ENCODE measurements at places on chromosomes 3 and 15.
A peak's percentile ranks its signal among the peaks of the same experiment; 100 is the strongest.

DNA sequence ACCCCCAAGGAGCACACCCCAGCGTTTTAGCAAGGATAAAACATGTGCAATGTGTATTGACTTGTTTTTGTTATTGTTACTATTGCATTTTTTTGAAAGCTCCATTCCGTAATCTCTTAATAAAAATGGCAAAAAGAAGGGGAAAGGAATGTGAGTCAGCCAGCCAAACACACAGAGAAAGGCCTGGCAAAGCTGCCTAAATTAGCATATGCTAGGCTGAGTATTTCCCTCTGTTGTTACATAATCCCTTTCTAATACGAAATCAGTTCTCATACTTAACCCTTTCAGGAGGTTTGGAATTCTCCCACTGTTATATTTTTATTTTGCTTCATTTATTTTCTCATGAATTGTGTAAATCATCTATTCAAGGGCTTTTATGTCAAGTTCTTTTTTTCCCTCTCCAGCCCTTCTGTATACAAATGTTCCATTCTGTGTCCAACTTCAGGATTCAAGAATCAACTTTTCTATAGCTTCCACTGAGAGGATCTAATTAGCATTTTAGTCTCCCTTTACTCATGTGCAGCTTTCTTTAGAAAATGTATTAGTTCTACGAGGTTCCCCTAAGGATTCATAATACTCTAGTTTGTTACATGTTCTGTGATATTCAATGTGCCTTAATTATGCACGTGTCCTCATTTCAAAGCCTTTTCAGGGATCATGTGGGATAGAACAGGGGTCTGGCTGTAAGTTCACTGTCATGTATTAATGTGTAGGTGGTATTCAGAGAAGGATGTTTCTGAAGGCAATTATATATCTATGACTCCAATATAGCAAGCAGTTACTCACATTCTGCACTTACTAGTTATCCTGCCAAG lies 9.2 kb downstream of the CADM2 start:
- no peak for DNase-seq

GRCh38 chr3:100401674-100402041 lies 319 bp downstream of the LNP1 start:
- DNase-seq, result peak; percentile 38

GRCh38 chr3:55244247-55244646 lies 242.9 kb downstream of the WNT5A start:
- DNase-seq, result no peak

DNA sequence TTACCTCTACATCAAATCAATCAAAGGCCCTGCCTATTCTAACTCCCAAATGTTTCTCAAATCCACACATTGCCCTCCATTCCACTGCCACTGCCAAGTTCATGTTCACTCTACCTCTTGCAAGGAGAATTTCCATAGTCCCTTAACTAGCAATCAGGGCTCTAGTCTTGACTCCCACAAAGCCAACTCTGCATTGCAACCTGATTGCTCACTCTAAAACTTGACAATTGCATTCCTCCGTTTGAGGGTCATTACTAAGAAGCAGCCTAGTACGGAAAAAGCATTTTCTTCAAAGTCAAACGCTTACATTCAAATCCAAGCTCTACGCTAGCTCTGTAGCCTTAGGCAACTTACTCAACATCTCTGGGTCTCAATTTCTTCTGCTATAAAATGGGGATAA lies 1.2 kb downstream of the CPA3 start:
- DNase-seq, result no peak

DNA sequence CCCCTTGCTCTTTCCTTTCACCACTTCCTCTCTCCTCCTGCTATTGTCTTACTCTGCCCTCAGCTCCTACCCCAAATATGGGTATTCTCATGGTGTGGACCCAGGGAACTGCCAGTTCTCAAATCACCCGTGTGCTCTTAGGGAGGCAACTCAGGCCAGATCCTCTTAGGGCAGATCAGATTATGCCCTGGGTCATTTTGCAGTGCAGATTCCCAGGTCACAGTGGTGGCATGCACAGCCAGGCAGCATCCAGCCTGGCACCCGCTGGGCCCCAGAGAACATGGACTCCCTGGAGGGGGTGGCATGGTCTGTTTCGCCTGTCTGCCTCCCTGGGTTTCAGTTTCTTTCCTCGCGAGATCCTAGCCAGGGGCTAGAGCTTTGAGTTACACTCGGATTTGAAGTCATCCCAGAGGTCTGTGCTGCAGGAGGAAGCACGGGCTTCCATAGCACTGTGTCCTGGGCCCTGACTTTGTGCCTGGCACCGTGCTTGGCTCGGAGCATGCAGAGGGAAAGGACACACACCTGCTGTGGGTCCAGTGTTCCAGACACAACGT lies 96.1 kb downstream of the TOP2B start:
- DNase-seq, result no peak

DNA sequence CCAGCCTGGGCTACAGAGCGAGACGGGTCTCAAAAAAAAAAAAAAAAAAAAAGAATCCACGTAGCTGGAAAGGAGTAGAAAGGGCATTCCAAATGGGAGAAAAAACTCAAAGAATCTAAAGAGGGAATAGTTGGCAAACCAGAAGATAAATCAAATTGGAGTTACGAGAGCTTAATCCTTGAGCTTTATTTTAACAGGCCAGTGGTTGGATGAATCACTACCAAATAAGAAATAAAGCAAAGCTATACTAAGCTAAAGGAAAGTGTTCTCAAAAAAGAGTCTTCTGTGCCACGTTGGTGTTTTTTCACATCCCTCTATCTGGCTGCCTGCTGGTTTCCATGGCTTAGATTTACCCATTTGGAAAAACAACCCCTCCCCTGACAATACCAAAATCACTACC lies 14.0 kb downstream of the VGLL4 start:
- no peak for DNase-seq

GRCh38 chr3:22292681-22293080 lies 541.7 kb upstream of the ZNF385D start:
- no peak for DNase-seq

- DNase-seq, result no peak
Observed at GRCh38 chr15:39657181-39657580, 76.3 kb downstream of the THBS1 start.

DNA sequence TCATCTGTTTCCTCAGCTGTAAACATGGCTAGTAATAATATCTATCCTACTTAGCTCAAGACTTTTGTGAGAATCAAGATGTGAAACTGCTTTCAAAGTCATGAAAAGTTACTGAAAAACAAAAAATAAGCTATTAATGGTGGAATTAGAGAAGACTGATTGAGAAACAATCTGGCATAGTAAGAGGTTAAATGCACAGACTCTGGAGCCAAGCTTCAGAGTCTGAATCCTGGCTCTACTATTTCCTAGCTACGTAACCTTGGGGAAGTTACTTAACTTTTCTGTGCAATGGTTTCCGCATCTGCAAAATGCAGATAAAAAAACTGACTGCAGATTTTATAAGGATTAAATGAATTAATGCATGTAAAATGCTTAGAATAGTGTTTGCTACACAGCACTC lies 28.8 kb downstream of the LRRFIP2 start:
- no peak for DNase-seq

DNA sequence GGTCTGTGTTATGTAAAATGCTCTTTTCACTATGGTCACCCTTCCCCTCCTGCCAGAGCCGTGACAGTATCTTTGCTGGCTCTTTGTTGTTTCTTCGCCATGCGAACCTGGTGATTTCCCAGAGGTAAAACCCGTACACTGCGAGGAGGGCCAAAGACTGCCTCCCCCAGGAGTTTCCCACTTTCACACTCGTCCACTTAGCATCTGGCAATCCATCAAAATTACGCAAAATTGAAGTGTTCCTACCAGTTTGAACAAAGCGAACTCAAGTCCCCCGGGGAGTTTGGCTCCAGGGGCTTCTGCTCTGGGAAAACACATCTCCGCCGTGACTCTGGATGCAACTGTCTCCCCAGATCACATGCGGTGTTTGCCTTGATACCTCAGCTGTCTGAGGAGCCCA lies 239.9 kb downstream of the FAM43A start:
- DNase-seq, result no peak

- peak; percentile 29 for DNase-seq
Observed at GRCh38 chr15:45157974-45158373, 28.2 kb downstream of the DUOX1 start.

DNA sequence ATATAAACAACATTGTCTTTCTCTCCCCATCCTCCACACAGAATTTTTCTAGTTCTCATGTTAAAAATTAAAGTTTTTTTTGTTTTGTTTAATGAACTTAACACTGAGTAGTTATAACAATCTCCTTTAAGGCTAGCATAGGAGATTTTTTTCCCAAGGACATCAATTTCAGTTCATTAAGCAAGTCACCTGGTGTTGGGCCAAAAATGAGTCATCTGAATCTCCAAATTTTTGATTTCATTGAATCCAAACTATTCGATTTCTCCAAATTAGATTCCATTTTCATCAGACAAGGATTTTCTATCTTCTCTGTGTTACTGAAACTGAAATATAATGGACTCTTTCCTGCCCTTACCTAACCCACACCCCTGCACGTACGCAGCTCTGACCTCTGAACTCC lies 631.4 kb upstream of the MDFIC2 start:
- DNase-seq, result no peak

- DNase-seq, result no peak
Observed at GRCh38 chr3:101043687-101044078, 50.5 kb upstream of the ABI3BP start.

- peak; percentile 37 for DNase-seq
Observed at GRCh38 chr3:157128771-157129681, 30.9 kb downstream of the CCNL1 start.

- no peak for DNase-seq
Observed at GRCh38 chr3:183074261-183074660, 25.0 kb downstream of the MCCC1 start.

DNA sequence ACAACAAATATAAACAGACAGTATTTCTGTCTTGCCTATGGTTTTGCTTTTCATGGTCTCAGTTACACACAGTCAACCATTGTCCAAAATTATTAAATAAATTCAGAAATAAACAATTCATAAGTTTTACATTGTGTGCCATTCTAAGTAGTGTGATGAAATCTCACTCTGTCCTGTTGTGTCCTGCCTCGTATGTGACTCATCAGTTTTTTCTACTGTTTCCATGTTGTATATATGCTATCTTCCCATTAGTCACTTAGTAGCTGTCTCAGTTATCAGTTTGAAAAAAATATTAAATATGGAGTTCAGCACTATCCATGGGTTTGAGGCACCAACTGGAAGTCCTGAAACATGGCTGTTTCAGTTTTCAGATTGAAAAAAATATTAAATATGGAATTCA lies 282.4 kb upstream of the GRM7 start:
- no peak for DNase-seq

- DNase-seq, result no peak
Observed at GRCh38 chr3:8869613-8870012, 93.7 kb downstream of the RAD18 start.

- no peak for DNase-seq
Observed at GRCh38 chr3:186759231-186759930, 24.0 kb upstream of the EIF4A2 start.

DNA sequence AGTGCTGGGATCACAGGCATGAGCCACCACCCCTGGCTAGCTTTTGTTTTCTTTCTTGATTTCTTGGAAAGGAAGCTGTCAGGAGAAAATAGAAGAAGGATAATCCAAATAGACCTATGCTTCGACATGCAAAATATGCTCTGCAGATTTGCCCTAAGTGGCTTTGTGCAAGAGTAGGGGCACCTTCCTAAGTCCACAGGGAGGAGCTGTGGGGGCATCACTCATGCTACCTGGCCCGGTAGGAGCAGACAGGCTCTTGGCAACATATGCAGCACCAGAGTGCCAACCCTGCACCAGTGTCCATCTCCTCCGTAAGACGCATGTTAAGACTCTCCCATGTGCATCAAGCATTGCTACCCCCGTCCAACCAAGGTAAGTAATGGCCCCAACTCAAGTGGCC lies 190.7 kb upstream of the UBE2E1 start:
- DNase-seq, result no peak

- no peak for DNase-seq
Observed at GRCh38 chr3:170536712-170537111, 49.2 kb downstream of the SLC7A14 start.

DNA sequence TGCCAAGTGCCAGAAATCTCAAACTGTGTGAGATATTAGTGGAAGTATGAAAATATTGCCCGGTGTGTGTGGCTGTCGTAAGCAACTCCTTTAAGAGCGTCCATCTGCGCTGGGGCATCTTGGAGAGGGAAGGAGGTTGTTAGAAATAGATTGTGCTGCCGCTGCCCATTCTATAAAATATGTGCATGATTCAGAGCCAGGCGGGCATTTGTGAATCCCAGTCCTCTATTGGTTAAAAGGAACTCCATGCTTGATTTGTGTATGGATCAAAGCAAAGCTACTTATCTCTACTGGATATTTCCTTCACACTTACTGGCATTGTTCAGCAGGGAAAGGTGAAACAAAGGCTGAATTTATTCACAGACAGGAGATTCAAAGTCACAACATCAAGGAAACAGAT lies 89.6 kb upstream of the SNRK start:
- no peak for DNase-seq

DNA sequence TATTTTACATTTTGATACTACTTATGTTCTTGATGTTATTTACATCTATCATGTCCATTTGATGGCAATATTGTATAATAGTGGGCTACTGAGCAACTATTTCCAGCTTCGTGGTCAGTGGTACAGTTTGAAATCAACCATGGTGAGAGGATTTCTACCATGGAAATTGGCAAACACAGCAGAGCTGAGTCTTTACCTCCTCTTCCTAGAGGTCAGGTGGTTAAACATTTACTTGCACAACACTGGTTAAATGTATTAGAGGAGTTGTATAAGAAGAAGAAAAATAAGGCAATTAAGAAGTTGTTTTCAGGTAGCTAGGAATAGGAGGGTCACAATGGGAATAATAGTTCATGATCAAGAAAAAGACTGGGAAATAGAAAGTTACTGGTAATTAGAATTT lies 7.2 kb upstream of the PPM1L start:
- no peak for DNase-seq

DNA sequence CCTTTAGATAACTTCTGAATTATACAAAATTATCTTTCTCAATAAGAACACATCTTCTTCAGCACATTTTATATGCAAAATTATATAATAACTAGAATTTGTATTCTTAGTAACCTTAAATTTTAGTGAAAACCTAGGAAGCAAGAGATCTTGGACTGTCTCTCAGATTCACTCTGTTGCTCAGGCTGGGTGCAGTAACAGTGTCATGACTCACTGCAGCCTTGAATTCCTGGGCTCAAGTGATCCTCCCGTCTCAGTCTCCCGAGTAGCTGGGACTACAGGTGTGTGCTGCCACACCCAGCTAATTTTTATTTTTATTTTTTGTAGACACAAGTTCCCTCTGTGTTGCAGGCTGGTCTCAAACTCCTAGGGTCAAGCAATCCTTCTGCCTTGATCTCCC lies 29.9 kb downstream of the MKRN3 start:
- no peak for DNase-seq

- no peak for DNase-seq
Observed at GRCh38 chr3:152430223-152431002, 161.7 kb downstream of the MBNL1 start.

GRCh38 chr15:59380902-59381610 lies 8.4 kb upstream of the MYO1E start:
- DNase-seq, result no peak
